T-helper 1 cell (primary cell): ENCODE measurements at places on chromosomes 16 and 17.
A peak's percentile ranks its signal among the peaks of the same experiment; 100 is the strongest.

- no peak for DNase-seq
Measured at GRCh38 chr17:57099165-57099564, 14.1 kb downstream of the AKAP1 start.

DNA sequence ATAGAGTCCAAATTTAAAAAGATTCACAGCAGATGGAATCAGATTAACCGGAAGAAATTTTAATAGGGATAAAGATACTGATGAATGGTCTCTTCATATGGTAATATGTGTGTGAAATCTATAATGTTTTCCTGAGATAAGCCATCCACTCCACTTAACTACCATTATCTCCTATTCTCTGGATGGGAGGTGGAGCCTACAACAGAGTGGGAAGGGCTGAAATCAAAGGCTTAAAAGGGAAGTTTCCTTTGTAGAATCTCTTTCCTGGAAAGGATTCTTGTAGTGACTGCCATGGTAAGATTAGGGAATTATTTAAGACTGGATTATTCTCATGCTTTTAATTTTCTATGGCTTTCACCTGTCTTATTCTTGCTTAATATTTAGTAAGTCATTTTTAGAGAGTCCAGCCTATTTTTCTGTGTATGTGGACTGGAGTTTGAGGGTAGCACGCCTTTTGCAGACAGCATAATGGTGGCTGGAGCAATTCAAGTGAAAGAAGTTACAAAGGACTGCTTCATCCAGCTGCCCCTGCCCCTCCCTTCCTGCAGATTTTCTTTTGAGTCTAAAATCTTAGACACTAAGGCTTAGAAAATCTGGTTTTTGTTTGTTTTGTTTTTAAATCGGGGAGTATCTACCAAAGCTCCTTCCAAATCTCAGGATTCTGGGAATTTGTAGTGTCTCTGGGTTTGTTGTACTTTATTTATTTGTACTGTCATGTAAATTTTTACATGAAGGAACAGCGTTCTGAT is 26.5 kb downstream of the KAT7 start:
- no peak for DNase-seq

DNA sequence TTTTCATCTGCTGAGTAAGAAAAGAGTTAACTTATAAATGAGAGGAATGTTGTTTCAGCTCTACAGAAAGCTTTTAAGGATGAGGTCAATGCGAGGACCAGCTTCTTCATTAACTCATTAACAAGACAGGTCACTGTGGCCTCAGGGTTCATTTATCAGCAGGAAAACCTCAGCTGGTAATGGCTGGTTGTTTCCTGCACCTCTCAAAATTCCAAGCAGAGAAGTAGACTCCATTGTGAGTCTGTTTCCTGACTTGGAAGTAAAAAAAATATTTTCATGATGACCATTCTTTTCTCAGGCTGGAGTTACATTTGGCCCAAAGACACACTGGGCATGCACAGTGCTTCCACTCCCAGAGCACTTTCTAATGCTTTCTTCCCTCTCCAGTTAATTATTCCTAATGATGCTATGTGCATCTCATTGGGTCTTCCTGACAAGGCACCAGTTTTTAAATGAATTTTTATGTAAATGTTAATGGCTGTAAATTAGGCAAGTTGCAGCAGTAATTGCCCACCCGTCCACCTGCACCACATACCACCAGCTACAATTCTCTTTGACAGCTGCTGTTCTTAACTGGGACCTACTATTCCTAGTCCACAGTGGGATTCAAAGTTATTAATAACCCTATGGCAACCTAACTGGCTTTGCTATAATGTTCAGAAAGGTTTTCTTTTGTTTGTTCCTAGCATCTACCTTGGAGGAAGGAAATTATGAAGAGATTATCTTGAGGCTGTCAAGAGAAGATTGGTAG is 89.5 kb upstream of the BCAR1 start:
- no peak for DNase-seq

DNA sequence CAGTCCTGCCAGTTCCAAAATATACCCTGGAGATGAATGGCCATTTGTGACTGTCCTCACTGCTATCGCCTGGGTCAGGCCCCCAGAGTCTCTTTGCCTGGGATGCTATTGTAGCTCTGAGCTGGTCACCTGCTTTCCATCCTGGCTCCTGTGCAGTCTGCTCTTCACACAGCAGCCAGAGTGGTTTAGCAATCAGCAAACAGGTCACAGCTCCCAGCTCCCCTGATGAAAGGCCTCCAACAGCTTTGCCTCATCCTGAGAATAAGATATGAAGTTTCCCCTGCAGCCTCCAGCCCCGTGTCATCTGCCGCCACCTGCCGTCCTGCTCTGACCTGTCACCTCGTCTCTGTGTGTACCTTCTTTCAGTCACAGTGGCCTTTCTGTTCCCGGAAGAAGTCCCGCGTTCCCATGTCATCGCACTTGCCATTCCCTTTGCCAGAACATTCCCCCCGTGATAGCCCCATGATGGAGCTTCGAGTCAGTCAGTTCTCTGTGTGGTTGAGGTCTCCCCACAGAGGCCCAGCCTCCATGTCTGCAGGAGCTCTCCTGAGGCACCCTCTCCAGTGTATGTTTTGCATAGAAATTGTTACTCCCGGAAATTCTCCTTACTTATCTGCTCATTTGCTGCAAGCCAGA is 281.5 kb downstream of the SNX29 start:
- no peak for DNase-seq

DNA sequence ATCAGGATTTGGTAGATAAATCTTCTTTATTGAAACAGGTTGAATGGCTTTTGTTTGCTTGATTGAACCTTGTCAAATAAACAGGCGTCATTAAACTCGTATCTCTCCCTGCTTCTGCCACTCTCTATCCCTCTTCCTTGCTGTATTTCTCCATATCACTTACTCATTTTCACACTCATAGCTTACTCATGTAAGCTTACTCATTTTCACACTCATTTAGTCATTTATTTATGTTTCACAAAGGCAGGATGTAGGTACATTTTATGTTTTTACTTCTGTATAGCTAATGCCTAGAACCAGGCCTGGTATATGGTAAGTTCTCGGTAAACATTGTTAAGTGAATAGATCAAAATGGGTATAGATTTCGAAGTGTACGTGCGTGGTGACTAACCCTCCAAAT is 450.0 kb downstream of the PMP22 start:
- DNase-seq, result no peak

DNA sequence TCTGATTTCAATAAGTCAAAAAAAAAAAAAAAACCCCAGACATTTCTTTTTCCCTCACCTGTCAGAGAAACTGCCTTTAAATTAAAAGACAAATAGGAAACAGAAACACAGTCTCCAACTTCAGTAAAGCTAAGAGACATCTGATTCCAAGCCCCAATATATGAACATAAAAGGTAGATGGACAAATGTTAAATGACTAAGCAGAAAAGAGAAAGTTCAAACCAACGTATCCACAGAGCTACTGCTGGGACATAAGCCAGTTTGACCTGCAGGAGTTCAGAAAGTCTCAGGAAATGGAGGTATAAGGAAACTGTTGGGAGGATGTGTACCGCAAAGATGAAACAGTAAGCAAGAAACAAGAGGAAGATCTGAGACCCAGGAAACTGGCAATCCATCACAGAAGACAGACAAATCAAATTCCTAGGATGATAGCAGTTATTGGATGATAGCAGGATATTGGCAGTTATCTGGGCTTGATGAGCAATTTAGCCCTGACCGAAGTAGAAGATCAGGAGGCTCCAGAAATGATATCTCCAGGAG is 135.0 kb downstream of the BRIP1 start:
- DNase-seq, result no peak

GRCh38 chr17:10013365-10014112 is 108.5 kb upstream of the RCVRN start:
- DNase-seq, result no peak

DNA sequence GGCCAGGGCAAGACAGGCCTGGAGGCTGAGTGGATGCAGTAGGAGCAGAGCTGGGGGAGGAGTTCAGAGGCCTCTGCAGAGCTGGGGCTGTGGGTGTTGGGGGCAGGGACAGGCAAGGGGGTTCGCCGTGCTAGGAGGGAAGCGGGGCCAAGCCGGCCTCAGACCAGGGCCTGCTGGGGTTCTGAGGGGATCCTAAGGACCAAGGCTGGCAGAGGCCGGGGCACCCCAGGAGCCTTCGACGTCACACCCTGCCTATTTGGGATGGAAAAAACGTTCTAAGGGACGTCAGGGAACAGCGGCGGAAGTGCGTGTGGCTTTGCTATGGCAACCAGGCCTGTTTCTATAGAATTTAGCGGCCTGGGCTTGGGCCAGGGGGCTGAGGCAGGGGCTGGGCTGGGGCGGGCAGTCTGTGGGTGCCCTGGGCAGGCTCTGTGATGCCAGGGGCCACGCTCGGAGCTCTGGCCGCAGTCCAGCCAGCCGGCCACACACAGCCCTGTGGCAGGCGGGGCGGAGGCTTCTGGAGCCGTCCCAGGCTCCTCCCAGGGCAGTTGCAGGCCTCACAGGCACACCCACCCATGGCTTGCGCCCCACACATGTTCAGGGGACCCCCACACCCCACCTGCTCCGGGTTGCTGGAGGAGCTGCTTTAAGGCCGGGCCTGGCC is 3.7 kb downstream of the TRAF7 start:
- no peak for DNase-seq

- DNase-seq, result no peak
Measured at GRCh38 chr17:9937241-9937761, 32.2 kb upstream of the RCVRN start.

GRCh38 chr17:44348234-44348987 is 3.3 kb downstream of the GRN start:
- DNase-seq, result no peak

DNA sequence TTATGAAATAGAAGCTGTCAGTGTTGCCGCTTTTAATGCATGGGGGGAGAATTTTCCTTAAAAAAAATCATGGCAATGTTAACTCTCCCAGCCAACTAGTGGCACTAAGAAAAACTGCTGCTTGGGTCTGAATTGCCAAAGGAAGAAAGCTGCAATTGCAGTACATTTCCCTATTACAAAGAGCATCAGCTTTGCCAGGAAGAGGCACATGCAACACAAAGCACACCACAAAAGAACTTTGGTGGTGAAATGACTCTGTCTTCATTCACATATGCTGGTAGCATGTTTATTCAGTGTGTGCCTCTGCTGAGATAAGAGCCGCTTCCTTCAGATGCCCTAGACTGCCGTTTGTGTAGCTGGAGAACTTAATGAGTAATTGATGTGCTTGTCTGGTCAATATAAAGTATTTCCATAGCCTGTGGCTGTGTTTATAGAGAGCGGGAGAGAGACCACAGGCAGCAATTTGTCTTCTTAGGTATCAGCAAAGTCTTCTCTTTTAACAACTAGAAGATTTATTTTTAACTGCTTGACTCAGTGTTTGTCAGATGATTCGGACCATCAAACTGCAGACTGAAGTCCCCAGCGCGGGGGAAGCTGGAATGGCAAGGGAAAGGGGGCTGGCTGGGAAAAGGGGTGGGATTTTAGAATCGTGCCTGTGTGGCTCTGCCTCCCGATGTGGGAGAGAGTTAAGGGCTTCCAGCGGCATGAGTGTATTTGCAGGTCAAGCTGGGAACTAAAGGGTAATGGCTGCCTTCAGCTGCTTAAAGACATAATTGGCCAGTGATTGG is 115.1 kb downstream of the MRTFB start:
- no peak for DNase-seq

GRCh38 chr16:85570213-85570734 is 42.8 kb upstream of the GSE1 start:
- no peak for DNase-seq

- DNase-seq, result no peak
Measured at GRCh38 chr16:24729951-24730815, 732 bp downstream of the TNRC6A start.

GRCh38 chr16:30557707-30557956 is 542 bp downstream of the ZNF764 start:
- no peak for DNase-seq

DNA sequence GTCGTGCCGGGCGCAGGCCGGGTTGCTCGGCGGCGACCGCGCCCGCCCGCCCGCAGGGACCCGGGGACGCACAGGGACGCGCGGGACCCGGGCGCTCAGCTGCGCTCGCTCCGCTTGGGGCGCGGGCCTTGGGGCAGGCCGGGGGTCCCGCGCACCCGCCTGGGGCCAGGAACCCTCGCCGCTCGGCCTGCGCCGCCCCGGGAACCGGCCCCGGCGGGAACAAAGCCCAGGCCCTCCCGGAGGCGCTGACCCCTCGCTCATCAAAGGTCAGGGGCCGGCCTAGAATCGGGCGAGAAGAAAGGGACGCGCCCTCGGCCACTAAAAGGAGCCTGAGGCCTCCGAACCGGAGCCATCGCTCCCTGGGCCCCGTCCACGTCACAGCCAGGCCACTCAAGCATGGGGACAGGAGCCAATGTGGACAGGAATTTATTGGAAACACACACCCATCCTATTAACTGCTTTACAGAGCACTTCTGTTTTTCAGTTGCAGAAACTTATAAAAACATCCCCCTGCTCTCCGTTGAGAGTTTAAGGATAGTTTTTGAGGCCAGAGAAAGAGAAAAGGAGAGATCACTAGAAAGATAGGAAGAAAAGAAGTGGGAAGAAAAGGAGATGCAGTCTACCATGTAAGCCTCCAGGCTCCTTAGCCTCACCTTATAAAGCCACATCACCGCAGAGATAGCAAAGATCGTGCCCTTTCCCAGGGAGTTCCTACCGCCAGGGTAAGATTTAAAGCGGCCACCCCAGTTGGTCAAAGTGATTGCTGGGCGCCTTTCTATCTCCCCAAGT is 558 bp upstream of the ZFHX3 start:
- no peak for DNase-seq

GRCh38 chr16:29806641-29807425 is 504 bp downstream of the MAZ start:
- DNase-seq, result peak; percentile 66

DNA sequence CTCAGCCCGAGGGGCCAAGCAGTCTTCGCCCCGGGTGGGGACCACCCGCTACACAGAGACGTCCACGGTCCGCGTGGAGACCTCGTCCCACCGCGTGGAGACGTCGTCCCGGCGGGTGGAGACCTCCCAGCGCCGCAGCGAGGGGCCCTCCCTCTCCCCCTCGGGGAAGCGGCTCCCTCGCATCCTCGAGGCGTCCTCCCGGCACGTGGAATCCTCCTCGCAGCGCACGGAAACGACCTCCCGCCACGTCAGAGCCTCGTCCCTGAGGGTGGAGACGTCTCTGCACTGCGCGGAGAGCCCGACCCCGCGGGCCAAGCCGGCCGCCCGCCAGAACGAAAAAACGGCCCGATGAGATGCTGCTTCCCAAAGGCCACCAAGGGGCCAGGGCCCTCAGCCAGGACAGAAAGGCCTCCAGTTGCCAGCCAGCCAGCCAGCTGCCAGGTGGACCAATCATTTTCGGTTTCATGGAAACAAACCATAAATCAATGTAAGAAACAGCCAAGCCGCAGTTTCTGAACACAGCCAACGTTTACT is 424 bp downstream of the C17orf100 start:
- DNase-seq, result no peak

DNA sequence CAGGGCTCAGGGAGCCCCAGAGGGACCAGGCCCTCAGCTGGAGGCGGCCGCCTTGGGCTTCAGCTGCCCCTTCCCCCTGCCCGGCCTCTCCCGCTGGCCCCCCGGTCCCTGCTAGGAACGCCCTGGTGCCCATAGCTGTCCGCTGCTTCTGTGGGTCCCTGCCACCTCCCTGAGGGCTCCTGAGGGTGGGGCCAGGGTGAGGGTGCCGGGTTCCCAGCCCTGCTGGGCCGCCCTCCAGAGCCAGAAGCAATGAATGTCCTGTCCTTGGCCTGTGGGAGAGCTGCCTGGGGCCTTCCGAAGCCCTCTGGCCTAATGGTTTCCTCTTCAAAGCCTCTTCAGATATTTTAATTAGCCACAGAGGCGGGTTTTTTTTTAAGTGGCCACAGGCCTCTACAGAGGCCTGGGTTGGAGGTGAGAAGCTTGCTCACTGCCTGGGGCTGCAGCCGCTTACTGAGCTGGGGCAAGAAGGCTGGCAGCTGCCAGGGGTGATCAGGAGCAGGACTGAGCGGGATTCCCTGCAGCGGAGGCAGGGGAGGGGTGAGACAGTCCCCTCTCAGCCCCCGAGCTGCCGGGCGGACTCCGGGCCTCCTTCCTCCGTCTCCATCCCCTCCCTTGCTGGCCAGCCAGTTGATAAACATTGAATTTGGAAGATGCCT is 9.9 kb downstream of the CENPX start:
- no peak for DNase-seq
